ENCODE measurements at places on chromosomes 16 and 17. TPM values are rescaled to one million over a fixed set of nuclear protein-coding genes. Genes with fewer than 3 reads are reported as not detected.
A peak's percentile ranks its signal among the peaks of the same experiment; 100 is the strongest.

CLEC18A gene
- not detected for total RNA-seq

- DNase-seq = no peak
Measured at GRCh38 chr16:82949016-82949415, 322.2 kb downstream of the CDH13 start.

SOCS7 gene
- 14.8 TPM for total RNA-seq

DNA sequence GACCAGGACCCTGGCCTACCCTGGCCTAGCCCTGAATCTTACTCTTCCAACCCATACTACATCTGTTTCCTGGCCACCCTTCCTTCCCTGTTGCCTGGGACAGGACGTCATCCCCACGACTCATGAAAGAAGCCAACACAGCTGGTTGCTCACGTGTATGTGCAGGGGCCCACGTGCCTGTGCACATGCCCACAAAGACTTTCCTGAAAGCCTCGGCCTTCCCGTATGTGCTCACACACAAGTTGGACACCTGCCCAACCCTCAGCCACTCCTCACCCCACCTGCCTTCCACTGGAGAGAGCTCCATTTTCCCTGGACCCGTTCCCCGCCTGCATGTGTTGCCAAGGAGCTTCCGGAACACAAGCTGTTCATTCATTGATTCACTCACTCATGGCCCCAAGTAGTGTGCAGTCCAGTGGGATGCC lies 7.0 kb downstream of the PLXDC1 start:
- peak; percentile 91 for DNase-seq

KRT17 gene
- total RNA-seq = not detected

GRCh38 chr17:48625495-48626244 lies 488 bp downstream of the HOXB9 start:
- no peak for DNase-seq

NDRG4 gene
- 238 TPM for total RNA-seq
